Right ventricle myocardium inferior (tissue), 1 donor: ENCODE measurements at places on chromosomes 13 and 19.

DNA sequence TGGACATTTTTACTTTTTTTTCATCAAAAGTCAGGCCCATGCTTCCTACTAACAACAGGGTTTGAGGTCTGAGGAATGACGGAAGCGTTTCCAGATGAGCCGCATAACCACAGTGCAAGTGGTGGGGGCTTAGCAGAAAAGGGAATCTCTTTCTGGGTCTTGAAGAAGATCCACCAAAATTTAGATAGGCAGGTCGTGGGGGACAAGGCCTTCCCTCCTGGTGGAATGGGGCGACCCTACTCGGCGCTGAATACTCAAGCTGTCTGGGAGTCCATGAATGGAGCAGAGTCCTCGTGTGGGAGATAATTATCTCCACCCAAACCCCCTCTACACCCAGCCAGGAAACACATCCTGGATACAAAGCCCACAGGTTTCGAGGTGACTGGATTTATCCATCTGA is 36.9 kb downstream of the CARS2 start:
- DNase-seq, result no peak

DNA sequence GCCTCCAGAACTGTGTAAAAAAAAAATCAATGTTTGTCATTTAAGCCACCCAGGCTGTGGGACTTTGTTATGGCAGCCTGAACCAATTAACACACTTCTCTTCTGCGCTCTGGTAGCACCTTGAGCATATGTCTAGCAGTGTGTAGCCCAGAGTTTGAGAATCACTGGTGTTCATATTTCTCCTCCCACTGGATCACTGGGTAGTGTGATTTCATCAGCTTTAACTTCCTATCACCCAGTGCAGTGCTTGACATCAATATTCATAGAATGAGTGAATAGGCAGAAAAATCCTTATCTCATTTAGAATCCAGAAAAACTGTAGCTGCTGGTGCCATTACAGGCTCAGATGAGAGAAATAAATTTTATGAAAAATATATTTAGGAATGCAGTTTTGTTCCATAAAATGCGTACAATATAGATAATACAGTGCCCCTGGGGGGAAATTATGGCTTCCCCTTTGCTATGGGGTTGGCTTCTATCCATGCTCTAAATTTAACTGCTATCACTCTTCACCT is 30.7 kb upstream of the WASF3 start:
- DNase-seq, result no peak

GRCh38 chr13:38309397-38309796 is 40.3 kb upstream of the UFM1 start:
- DNase-seq, result no peak

DNA sequence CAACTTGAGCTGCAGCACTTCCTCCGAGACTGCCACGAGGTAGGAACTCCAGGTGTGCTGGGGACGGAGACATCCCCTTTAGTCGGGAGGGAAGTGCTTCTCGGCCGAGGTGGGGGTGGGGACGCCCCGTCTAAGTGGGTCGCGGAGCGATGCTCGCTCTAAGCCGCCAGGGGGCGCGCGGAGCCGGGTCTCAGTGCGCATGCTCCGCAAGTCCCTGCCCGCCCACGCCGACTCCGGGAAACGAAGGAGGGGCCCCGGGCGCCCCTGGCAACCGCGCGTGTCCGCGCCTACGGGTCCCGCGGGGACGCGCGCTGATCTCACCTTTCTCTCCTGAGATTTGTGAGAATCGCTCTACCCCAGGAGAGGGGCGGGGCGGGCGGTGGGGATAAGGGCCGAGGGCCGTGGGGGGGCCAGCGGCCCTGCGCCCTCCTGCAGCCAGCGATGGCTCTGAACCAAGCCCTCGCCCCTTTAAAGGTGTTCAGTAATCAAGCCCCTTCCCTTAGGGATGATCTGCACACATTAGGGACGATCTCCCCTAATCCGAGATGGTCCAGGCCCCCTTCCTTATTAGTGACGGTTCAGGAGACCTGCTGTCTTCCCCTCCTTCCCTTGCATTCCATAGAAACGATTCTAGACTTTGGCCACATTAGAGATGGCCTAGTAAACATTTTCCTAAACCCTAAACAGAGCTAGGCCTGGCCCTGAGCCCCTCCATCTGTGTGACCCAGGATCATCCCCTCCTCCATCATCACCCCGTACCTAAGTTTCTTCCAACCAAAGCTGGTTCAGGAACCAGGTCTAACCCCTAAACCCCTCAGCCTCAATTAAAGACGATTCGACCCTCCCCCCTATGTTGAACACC is 47.3 kb upstream of the SHKBP1 start:
- DNase-seq, result peak; percentile 92

DNA sequence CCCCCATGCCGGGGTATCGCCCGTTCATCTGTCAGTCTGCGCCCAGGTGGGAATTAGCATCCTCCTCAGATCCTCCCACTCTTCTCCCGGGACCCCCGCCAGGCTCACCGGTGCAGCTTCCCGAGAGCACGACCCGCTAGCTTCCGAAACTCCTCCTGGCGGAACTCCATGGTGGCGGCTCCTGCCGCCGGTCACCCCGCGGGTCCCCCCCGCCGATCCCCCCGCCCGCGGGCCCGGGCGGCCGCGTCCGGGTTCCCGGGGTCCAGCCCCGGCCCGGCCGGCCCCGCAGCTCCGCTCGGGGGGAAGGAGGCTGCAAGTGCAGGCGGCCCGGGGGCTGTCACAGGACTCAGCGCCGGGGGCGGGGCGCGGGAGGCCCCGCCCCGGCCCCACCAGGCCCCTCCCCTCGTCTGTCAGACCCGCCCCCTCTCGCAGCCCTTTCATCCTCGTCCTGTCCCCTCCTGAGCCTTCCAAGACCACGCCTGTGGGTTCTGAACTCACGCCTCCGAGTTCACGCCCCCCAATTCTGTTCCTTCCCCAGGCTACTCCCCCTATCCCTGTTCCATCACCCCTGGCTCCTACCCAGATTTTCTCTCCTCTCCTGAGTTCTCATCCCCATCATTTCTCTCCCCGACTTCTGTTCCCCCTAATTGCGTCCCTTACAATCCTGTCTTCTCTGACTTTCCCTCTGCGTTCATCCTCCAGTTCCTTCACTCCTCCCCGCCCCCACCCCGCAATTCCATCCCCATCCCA is at the start of gene SLC17A7:
Gene SLC17A7, minus strand, starts transcription at position 318 of the 750 bp plus-strand sequence. Its CDS starts 148 bp downstream, at position 170.
- DNase-seq, result peak; percentile 72

- peak; percentile 70 for DNase-seq
Observed at GRCh38 chr19:35266520-35267352, 2.0 kb upstream of the USF2 start.
